ENCODE measurements at places on chromosomes 2 and 18. TPM values are rescaled to one million over a fixed set of nuclear protein-coding genes. Genes with fewer than 3 reads are reported as not detected.

DNA sequence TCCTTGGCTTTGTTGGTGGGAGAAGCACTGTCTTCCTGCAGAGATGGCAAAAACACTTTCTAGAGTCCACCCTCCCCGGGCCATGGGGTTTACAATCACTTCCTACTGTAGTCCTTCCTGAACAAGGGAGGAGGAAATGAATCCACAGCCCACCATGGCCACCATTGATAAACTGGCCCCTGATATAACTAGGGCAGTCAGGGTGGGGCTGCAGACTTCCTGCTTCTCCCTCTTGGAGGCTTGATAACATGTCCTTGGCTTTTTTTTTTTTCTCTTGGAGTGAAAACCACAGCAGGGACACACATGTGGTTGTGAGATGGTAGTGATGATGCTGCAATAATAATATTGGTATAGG lies 437.8 kb downstream of the ZNF521 start:
- no peak for DNase-seq

DNA sequence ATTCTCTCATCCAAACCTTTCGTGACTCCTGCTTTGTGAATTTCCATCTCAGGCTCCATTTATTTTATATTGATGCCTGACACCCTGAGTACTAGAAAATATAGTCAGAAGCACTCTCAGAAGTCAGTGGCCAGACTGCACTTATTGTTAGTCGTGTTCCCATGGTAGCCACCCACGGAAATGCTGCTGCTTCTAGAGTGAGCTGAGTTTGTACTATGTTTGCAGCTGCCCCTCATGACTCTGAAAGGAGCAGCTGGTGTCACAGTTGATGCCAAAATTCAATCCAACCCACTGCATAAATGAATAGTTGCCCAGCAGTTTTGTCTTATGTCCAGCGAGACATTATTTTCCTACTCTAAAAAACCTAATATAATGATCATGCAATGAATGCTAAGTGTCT lies 265.2 kb upstream of the SPHKAP start:
- DNase-seq: no peak

GRCh38 chr2:1937066-1937465 lies 192.8 kb upstream of the PXDN start:
- no peak for DNase-seq

- no peak for DNase-seq
Observed at GRCh38 chr2:198401644-198402043, 597.3 kb downstream of the PLCL1 start.

DNA sequence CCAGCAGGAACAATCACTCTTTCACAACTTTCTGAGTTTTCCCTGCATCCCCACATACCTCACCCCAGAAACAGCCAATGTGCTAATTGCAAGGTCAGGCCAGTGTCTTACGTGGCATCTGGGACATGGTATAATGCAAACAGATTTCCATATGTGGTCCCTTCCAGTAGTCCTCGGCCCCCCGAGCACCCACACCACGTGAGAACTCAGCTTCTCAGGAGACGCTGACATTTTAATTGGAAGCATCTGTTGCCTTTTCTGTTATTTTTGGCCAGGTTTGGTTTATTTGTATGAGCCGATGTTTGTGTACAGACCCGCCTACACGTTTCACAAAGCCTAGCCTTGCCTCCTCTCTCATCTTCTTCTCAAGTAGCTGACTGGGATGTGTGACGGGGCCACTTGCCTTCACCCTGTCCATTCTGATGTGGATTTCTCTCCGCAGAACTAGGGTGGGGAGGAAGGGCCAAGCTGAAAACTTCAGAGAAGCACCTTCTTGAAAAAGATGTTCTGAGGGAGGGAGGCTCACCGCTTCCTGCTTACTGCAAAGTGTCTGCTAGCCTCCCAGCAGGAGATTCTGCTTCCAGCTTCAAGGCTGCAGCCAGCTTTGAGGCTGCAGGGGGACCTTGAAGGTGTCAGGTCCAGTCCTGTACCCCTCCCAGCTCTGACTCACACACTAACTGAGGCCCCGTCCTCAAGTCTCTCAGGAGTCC lies 109.6 kb upstream of the SLC14A2 start:
- DNase-seq: no peak

GRCh38 chr2:122530814-122531213 lies 775.4 kb downstream of the TSN start:
- DNase-seq: no peak

GRCh38 chr18:29307231-29307630 lies 1130.3 kb upstream of the CDH2 start:
- no peak for DNase-seq

- no peak for DNase-seq
Observed at GRCh38 chr2:67272195-67272594, 124.9 kb upstream of the ETAA1 start.

DNA sequence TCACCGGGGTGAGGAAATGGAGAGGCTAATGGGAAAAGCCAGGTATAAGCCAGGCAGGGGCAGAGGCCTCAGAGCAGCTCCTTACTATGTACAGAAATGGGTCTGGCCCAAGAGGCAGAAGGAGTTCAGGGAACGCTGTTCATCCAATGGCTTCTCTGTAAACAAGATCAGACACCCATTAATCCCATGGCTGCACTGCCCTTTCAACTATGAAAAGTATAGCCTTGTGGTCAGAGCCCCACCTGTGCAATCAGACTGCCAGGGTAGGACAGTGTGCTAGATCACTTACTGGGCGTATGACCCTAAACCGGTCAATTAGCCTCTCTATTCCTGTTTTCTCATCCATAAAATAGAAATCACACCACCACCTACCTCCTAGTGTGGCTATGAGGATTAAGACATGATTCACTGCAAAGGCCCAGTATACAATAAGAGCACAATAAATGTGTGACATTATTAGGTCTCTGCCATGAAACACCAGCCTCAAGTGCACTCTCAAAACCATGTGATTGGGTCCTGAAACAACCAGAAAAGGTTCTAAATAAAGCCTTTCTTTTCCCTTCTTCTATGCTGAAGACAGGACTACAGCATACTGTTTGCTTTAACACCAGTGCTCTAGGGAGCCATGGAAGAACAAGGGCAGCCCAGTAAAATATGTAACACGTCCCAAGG lies 4.4 kb downstream of the ANKRD44 start:
- DNase-seq: no peak

The DES gene
- total RNA-seq: not detected

The CCDC142 gene
- total RNA-seq: 26.9 TPM

The ANKRD62 gene
- not detected for total RNA-seq

The DHRS9 gene
- 3.3 TPM for total RNA-seq

The SPP2 gene
- not detected for total RNA-seq

The IL36RN gene
- total RNA-seq: not detected

Data from activated T-helper 2 cell treated with anti-CD3 and anti-CD28 coated beads, Interferon-gamma antibody, Interleukin-2, Interleukin-4, amounts not matched to agents 10 μg/mL and 5 μg/mL and 100 μg/mL, durations not matched to agents 14 hours and 24 hours and 36 hours (primary cell).